H4 (cell line): ENCODE measurements at places on chromosomes 11 and 22. TPM values are rescaled to one million over a fixed set of nuclear protein-coding genes. Genes with fewer than 3 reads are reported as not detected.
A peak's percentile ranks its signal among the peaks of the same experiment; 100 is the strongest.

SERGEF gene
- total RNA-seq: 42.8 and 46.7 TPM in 2 replicates

OR51I1 gene
- total RNA-seq: 0.45 TPM in 1 of 2 replicates, not detected in the other

NXPE4 gene
- total RNA-seq: not detected in 2 replicates

ATL3 gene
- total RNA-seq: 48.5 and 58.5 TPM in 2 replicates

DNA sequence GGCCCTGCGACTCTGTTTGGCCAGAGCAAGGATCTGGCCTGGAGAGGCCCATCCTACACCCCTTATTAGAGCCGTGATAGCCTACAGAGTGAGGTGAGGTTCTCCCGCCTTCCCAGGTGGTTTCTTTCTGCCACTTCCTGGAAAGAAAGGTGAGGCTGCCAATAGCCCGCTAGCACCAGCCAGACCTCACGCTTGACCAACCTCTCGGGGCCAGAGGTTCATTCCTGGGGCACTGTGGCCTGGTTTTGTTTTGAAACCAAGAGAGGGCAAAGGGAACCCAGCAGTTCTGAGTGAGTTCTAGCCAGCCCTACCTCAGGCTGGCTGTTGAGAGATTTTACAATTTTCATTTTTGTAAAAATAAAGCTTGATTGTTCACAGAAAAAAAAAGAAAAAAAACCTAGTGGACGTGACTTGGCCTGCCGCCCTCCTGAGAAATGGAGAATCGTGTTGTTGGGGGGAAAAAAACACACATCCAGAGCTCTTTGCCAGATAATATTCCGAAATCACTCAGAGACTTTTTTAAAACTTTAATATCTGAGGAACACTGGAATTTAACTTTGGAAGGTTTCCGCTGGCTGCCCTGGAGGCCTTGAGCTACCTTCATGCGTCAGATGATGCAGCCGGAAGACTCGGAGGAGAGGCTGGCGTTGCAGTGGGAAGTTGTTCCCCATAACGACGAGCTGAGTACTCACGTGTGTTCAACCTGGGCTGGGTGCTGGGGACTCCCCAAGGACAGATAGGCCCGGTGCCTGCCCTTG lies 84.5 kb downstream of the BCR start:
- no peak for DNase-seq

- no peak for DNase-seq
These were observed 10.8 kb downstream of the PPFIBP2 start for GRCh38 chr11:7524462-7525235.

DNA sequence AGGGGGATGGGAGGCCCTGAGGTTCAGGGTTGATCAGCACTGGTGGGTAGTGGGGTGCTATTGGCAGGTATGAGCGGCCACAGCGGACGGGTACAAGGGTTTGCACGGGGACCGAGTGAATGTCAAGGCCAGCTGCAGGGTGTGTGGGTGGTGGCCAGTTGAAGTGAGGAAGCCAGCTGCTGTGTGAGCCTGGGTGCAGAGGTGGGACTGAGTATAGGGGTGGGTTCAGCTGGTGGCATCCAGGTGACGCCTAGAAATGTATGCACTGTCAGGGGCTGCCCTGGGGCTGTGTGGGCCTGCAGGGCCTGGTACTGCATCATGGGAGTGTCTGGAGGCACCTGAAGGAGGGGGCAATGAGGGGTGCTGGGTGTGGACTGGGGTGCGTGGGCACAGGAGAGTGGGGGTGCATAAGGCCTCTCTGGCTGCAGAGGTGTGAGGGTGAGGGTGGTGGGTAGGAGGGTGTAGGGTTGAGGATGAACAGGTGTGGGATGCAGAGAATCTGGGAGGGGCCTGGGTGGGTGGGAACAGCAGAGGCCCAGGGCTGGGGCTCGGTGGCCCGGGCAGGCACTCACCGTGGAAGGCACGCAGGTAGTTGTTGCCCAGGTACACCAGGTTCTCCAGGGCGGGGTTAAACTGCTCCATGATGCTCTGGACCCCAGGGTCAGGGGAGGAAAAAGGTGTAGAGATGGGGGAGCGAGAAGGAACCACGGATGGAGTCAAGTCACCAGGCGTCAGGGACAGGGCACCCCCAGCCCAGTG lies 1.7 kb downstream of the BAIAP2L2 start:
- no peak for DNase-seq

GRCh38 chr22:37659066-37659896 lies 758 bp downstream of the PDXP start:
- no peak for DNase-seq

DNA sequence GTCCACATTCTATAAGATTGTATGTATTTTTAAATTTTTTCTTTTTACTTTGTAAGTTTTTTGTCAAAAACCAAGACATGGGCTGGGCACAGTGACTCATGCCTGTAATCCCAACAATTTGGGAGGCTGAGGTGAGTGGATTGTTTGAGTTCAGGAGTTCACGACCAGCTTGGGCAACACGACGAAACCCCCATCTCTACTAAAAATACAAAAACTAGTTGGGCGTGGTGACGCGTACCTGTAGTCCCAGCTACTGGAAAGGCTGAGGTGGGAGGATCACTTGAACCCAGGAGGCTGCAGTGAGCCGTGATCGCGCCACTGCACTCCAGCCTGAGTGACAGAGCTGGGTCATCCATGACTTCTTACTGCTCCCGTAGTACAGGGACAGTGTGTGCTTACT lies 84.8 kb upstream of the PRDM11 start:
- no peak for DNase-seq

DNA sequence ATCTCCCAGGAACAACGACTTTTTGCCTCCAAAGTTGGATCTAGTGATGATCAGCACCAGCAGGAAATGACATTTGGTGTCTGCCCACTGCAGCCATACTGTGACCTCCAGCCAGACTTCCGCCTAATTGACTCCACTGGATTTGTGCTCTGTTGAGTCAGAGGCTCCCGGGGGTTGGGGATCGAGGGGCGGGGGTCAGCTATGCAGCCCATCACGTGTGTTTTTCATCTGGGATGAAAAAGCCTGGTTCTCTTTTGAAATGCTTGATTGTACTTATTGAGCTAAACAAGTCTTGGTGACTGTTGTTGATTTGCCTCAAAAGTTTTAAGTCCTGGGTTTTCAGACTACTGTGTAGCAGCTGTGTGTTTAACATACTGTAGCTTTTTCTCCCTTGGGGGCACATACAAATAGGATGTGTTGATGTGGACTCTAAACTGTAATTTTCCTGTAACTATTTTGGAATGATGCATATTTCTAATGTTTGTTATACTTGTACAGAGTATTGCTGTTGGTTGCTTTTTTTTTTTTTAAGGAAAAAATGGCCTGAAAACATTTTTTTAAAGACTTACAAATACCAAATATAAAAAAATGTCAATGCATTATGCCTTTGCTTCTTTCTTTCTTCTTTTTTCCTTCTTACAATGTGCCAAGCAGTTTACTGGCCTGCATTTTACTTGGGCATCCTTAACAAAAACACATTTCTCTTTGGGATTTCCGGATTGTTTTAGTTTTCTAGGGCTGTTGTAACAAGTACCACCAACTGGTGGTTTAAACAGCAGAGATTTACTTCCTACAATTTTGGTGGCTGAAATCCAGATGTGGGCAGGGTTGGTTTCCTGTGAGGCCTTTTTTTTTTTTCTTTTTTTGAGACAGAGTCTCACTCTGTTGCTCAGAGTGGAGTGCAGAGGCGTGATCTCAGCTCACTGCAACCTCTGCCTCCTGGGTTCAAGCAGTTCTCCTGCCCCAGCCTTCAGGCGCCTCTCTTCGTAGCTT lies 46.1 kb upstream of the OR4B1 start:
- DNase-seq: peak; percentile 32

GRCh38 chr22:43302531-43303041 lies 40.6 kb downstream of the SCUBE1 start:
- DNase-seq: no peak

GRCh38 chr11:119888119-119888518 lies 159.1 kb upstream of the NECTIN1 start:
- peak; percentile 66 for DNase-seq

DNA sequence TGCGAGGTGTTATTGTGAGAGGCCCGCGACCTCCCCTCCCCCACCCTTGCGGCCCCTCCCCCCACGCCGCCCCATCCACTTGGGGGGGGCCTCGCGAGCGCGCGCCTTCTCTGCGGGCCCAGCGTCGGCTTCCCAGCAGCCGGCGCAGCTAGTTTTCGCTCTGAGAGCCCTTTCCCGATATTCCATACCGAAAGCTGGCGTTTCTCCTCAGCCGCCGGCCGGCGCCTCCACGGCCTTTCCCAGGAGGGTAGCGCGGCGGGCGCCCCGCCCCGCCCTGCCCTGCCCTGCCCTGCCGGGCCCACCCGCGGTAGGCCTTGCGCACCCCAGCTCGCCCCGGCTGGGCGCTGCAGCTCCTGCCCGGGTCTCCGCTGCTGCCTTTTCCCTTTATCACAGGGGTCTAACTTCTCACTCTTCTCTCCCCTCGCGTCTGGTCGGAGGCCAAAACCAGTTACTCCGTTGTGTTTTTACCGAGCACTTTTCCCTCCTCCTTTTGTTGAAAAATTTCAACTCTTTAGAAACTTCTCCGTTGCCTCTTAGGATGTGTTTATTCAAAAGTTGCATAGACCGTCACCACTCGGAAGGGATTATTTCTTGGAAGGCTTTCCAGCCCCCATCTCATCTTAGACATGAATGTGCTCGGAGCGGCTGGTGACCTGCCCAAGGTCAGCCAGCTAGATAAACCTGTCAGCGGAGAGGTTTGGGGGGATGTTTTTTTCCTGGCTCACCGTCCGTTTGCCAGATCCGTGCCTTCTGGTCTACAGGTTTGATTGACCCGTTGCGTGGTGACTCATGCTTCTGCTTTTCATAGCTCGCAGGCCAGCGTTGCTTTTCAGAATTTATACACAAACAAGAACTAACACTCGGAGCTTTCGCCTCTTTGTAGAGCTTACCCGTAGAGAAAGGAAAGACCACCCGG lies 648 bp downstream of the PAFAH1B2 start:
- DNase-seq: peak; percentile 32

DNA sequence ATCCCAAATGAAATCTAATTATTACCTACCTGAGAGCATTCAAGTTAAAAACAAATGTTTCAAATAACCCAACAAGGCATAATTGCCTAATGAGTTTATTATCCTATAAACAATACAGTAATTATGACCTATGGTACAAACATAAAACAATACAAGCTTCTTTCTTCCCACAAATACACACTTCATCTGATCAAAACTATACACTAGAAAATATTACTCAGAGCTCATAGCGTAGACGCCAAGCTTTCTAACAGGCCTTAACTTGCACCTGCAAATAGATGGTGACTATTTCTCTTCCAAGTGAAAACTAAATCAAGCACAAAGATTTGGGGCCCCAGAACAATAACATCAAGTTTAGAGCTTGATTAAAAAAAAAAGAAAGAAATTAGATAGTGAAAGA lies 78.1 kb downstream of the SOX6 start:
- no peak for DNase-seq

DNA sequence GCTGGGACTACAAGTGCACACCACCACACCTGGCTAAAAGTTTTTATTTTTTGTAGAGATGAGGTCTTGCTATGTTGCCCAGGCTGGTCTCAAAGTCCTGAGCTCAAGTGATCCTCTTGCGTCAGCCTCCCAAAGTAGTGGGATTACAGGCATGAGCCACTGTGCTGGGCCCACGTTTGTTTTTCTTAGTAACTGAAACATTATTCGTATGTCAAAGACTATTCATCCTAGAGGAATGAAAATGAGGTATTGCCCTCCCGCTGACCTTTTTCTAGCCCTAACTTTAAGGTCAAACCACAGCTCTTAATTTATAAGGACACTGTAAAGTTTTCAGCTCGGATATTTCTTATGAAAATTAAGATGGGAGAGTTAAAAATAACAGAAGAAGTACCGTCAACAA lies 33.2 kb upstream of the PAX6 start:
- DNase-seq: no peak

DNA sequence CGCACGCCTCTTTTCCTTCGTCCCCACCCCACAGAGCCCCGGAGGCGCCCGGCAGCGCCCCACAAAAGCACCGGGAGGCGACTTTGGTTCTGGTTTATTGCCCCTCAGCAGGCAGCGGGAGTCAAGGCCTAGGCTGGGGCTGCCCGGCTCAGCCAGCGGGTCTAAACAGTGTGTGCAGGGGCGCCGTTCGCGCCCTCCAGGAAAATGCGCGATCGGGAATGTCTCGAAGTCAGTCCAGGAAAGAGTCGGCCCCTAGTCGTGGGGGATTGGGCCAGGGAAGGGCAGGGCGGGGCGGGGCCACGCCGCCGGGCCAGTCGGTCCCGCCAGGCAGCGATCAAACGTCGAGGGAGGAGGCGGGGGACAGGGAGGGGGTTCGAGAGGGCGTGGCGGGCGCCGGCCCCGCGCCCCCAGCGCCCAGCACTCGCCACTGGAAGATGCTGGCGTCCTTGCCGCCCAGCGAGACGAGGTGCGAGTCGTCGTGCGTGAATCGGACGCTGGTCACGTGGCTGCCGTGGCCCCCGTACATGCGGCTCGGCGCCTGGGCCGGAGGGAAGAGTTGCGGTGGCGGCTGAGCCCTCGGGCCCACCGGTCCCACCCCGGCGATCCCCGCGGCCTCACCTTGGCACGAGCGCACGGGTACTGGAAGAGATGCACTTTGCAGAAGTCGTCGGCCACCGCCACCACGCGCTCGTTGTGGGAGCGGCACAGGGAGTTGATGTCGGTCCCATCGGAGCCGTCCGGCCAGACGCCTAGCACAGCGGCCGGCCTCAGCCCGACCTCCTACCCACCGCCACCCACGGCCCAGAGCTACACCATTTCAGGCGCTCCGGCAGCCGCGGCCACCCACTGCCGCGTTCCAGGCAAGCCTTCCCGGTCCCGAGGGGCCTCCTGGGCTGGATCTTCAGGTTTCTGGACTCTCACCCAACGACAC lies 741 bp upstream of the MTA2 start:
- DNase-seq: no peak

DNA sequence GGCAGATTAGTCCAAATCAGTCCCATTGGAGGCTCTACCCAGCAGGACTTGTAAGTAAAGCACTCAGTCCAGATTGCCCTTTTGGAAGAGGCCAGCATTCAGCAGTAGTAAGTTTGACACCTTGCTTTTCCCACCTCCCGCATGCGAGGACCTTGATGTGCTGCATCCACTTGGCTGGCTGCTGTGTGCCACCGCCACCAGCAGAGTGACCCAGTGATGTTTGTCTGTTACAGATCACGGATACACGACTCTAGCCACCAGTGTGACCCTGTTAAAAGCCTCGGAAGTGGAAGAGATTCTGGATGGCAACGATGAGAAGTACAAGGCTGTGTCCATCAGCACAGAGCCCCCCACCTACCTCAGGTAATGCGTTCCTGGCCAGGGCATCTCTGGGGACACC lies 6.6 kb downstream of the SMARCB1 start:
- no peak for DNase-seq

- DNase-seq: peak; percentile 94
These were observed 74.0 kb downstream of the ADAMTS15 start for GRCh38 chr11:130522284-130522961.

DNA sequence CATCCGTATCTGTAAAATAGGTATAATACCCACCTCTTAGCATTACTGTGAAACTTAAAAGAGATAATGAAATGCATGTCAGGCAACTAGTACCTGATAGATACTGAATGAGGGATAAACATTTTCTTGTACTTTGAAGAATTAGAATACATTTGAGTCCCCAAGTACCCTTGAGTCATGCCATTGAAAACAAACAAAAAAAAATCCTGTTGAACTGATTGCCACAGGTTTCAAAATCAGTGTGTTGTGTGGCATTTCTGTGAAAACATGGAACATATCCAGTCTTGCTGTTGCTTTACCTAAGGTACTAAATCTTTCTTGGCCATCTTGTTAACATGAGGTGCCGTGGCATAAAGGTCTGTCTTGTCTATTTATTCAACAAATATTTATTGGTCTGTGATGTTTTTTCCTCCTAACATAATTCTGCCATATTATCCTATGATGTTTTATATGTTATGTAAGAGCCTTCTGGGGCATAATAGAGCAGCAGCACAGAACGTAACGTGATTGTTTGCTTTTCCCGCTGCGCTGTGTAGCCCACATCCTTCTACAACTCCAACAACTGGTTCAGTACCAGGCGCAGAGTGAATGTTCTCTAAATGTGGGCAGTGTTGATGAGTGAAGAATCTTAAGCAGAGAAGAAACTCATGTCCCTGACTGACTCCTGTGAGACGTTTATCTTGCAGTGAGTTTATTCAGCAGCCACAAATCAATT lies 79.3 kb upstream of the RAB1B start:
- no peak for DNase-seq
